ENCODE measurements at places on chromosomes 12 and 14.

GRCh38 chr12:122968104-122968503 is 1.8 kb upstream of the ABCB9 start:
- DNase-seq = no peak

- no peak for DNase-seq
These were observed 6.3 kb downstream of the IPO4 start for GRCh38 chr14:24182110-24182882.

DNA sequence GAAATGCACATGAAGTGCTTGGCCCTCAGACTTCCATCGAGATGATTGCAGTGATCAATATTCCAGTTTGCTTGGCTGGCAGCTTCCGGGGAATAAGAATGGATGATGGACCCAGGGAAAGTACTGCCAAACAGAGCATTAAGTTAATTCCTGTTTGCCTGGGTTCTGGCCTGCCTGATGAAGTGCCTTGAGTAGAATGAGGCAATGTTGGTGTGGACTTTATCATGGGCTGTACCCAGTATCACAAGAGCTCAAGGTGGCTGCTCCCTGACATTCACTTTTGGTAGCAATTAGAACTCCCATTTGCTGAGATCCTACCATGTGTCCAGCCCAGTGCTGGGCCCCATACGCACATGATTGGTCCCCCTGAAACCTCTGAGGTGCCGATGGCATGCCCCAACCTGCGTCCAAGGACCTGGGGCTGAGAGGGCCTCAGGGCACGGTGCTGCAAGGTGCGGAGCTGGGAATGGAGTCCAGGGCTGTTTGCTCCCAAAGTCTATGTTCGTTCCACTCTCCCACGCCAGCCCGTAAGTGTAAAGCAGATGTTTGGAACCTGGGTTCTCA is 80.7 kb downstream of the SLC25A47 start:
- no peak for DNase-seq

GRCh38 chr12:34288963-34289345 is 266.7 kb downstream of the ALG10 start:
- no peak for DNase-seq

GRCh38 chr12:111277570-111277969 is 91.3 kb downstream of the PHETA1 start:
- no peak for DNase-seq

GRCh38 chr12:21438643-21439042 is 1.2 kb downstream of the PYROXD1 start:
- no peak for DNase-seq

GRCh38 chr12:101795786-101796185 is 35.0 kb downstream of the GNPTAB start:
- no peak for DNase-seq

- DNase-seq = peak; percentile 90
These were observed 835 bp downstream of the MYL6 start for GRCh38 chr12:56158926-56159461.

DNA sequence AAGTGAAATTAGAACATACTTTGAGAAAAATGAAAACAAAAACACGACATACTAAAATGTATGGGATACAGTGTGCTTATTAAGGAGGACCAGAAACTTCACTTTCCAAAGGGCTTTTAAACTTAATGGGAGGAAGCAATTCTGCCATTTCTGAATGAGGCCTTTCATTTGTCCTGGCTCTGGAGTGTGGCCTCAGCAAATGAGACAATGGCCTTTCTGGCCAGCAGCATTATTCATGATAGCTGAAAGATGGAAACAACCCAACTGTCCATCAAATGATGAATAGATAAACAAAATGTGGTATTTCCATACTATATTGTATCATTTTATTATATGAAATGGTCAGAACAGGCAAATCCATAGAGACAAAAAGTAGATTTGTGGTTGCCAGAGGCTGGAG is 338.6 kb downstream of the CEP128 start:
- no peak for DNase-seq

Data from EH (cell line).